ENCODE measurements at places on chromosomes 4 and X.

- no peak for DNase-seq
Observed at GRCh38 chrX:567891-568290, 62.7 kb upstream of the SHOX start.

- DNase-seq = peak; percentile 68
Observed at GRCh38 chr4:92791871-92792440, 488.2 kb downstream of the GRID2 start.

DNA sequence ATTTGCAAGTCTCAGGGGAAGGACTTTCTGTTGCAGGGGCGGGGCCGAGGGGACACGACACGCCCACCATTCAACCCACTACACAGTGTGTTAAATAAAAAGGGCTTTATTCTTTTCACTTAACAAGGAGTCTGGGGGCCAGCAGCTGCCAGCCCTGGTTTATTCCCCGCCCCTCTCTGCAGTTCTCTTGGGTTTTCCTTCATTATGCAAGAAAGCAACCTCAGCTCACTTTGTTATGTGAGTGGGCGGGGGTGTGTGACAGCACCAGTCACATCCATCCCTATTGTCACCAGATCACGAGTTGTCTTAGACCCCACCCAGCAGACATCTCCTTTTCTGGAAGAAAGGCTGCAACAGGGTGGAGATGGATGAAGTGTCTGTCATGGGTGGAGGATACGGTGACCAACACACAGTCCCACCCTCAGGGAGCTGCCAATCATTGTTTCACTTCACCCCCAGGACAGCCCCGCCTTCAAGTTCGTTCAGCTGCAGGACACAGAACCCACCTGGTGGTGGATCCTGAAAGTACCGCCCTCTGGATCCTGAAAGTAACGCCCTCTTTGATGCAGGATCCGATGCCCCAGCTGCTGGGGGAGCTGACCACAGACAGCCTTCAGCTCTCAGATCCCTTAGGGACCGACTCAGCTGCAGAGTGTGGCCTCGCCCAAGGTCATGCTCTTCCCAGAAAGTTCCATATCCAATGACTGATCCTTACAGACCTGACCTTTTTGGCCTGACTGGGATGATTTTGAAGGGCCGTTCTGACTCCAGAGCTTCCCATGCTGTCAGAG, 79.6 kb downstream of the SMIM20 start:
- DNase-seq = no peak

DNA sequence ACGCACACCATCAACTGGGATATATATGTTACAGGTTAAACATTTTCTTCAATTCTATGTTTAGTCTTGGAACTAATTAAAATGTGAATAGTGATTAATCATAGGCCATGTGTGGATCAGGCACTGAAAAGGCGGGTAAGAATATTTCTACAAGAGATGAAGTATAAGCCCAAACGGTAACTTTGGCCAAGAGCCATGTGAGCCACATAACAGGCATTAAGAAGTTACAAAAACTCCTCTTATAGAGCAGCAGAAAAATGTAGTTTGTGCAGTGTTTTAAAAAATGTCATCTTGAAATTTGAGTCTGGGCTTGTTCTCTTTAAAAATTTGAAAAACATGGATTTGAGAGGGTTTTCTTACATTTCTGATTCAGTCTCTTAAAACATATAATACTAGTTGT, 521.8 kb upstream of the DIPK2B start:
- DNase-seq = no peak

GRCh38 chr4:106065018-106065417, 169.7 kb downstream of the NPNT start:
- DNase-seq = no peak

DNA sequence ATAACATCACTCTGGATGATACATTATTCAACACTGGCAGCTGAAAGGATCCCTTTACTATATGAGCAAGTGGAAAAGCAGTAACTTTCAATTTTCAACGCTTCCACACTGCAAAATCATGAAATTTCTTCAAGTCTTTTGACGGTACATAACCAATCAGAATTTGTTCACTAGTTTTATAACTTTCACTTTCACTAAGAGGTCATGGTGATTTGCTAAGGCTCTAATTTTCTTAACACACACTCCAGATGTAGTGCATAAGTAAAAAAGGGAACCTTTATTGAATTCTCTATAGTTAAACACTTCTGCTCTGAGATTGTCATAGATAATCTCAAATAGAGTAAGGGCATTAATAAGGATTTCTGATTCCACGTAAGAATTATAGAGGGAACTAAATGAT, 4.1 kb downstream of the ARMCX2 start:
- no peak for DNase-seq
